Stimulated activated CD4-positive, alpha-beta T cell treated with anti-CD3 and anti-CD28 coated beads, Interleukin-1b, Interleukin-23, amount 100 ng/mL, for 24 hours (primary cell): ENCODE measurements at places on chromosomes 2 and 18.

GRCh38 chr2:74653589-74653984, 460 bp upstream of the SEMA4F start:
- DNase-seq: no peak

DNA sequence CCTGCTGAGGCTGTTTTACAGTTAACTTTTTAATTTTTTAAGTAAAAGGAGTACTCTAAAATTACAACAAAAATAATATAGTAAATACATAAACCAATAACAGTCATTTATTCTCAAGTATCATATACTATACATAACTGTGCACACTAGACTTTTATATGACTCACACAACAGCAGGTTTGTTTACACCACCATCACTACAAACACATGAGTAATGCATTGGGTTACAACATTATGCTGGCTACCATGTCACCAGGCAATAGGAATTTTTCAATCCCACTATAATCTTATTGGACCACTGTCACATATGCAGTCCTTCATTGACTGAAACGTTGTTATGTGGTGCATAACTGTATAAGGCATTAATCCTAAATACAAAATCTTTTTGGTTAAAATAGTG, 42.5 kb downstream of the RASGRP3 start:
- no peak for DNase-seq

- no peak for DNase-seq
Measured at GRCh38 chr2:149463328-149464002, 124.1 kb downstream of the MMADHC start.

DNA sequence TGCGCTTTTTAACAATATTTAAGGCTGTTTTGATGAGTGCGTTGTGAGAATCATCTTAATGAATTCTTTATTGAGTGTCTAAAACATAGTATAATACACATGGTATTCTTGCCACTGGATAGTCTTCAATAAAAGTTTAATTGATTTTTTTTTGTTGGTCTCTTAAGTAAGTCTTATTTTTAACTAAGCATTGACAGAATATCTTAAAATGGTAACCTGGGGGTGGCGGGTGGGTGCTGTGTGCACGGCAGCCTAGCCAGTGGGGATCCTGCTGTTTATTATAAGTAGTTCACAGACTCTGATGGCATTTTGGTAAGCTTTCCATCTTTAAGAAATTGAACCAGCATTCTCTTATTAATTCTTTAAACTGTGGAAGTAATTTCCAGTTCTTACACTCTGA, 6.0 kb downstream of the SOX11 start:
- DNase-seq: no peak

- no peak for DNase-seq
Measured at GRCh38 chr2:430291-431040, 142.6 kb upstream of the ALKAL2 start.

- DNase-seq: no peak
Measured at GRCh38 chr2:230660294-230661060, 52.2 kb upstream of the CAB39 start.

DNA sequence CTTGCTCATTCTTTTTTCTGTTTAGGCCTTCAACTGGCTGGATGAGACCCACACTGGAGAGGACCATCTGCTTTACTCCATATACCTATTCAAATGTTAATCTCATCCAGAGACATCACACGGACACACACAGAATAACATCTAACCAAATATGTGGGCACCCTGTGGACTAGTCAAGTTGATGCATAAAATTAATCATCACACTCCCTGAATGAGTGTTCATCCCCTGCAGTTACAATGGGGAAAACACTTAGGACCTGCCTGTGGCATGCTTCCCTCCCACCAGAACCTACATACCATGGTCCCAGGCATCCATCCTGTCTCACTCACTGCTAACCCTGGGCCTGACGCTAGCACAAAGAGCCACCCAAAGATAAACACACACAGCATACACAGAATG, 112.8 kb upstream of the TEX51 start:
- DNase-seq: no peak

GRCh38 chr18:45753286-45753685, 29.3 kb downstream of the SLC14A1 start:
- DNase-seq: no peak

GRCh38 chr2:199186301-199186751, 271.4 kb downstream of the SATB2 start:
- no peak for DNase-seq

DNA sequence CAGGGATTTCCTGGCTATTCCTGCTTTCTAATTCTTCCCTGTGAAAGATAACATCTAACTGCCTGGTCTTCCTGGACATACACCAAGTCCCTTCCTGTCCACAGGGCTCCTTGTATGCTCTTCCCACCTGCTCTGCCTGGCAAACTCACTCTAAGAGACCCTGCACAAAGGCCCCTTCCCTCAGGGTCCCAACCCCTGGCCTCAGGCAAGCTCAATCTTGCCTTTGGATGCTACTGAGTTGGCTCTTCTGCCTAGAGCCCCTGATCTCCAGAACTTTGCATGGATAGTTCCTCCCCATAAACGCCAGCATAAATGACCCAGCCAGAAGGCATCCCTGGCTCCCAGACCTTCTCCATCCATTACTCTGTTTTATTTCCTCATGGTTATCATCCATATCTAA, 98.3 kb upstream of the OTOS start:
- DNase-seq: no peak

DNA sequence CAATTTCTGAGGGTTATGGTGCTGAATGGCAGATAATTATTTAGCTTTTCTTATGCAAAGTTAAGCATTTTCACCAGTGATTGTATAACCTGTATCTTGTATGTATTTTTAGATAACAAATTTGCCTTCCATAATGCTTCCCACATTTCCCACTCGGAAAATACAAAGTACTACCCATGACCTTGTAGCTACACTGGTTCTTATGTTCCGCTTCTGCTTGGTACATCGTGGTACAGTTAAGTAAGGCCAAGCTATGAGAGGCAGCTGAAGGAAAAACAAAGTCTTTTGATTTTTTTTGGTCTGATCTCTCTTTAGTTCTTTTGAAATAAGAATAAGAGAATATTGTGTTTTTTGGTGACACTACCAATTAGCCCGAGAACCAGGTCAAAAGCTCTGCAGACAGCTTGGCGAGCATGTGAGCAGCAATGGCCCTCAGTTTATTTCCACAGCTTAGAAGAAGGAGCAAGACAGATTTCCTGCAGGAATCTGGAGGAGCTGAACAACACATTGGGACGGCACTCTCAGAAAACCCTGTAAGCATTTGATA, 26.8 kb downstream of the SH3YL1 start:
- no peak for DNase-seq

DNA sequence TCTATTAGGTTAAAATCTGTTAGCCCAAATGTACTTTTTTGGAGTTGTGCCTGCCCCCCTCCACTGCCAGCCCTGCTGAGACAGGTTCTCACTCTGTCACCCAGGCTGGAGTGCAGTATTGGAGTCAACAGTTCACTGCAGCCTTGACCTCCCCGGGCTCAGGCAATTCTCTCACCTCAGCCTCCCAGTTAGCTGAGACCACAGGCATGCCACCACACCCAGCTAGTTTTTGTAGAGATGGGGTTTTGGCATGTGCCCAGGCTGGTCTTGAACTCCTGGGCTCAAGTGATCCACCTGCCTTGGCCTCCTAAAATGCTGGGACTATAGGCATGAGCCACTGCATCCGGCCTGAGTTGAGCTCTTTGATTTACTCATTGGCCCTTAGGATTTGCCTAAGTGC, 110.7 kb downstream of the ICA1L start:
- no peak for DNase-seq

- no peak for DNase-seq
Measured at GRCh38 chr2:56231361-56231760, 47.6 kb downstream of the CCDC85A start.

- no peak for DNase-seq
Measured at GRCh38 chr2:125313806-125314205, 1288.7 kb downstream of the CNTNAP5 start.

- no peak for DNase-seq
Measured at GRCh38 chr18:13283746-13284145, 65.2 kb downstream of the LDLRAD4 start.

DNA sequence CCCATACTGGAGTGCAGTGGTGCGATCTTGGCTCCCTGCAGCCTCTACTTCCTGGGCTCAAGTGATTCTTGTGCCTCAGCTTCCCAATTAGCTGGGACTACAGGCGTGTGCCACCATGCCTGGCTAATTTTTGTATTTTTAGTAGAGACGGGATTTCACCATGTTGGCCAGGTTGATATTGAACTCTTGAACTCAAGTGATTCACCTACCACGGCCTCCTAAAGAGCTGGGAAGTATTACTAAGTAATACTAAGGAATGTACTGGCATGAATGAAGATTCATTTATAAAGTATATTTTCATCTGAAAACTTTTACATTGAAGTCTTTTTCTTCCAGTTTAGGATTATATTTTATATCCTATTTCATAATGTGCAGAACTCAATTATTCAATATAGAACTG, 38.1 kb downstream of the NUP35 start:
- no peak for DNase-seq
